ENCODE measurements at places on chromosomes 16 and 17.

- no peak for DNase-seq
Measured at GRCh38 chr17:51992864-51993416, 165.6 kb downstream of the CA10 start.

DNA sequence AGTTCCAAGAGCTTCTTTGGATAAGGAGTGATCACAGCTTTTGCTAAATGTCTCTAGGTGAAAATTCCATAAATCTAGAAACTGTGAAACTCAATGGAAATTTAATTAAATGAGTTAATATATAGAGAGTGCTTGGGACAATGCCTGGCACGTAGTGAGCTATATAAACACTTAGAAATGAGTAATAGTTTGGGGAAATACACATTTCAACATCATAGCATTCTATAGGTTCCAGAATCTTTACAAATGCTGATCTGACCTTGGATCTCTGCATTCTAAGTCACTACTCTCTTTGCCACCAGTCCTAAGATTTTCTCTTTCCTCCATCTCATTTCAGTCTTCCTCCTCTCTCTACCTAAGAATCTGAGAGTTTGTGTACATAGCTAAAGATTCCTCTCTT is 175.6 kb downstream of the SOX9 start:
- no peak for DNase-seq

GRCh38 chr17:57874058-57874419 is 24.2 kb upstream of the MRPS23 start:
- DNase-seq, result no peak

DNA sequence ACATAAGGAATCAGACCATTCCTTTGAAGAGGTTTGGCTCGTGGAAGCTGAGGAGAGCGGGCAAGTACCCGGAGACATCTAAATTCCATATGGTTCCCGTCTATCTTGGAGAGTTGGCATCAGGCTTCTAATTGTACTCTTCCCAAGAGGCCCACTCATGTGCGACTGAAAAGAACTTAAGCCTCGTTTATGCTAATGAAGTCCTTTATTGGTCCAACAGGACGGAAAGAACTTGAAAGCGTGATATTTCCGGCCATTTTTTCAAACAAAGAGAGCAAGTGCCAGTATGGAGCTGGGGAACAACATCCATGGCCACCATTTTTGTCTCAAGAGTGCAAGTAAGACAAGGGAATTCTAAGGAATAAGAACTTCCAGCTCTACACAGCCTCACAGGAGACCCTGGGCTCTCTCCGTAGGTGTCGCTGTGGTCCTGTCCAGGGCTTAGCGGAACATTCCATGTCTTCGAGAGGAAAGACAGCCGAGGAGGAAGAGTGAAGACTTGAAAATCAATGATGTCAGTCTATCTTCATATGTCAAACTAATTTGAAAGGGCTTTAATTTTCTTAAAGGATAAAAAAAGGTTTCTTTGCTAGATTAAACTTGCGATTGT is 566.0 kb upstream of the PSMD7 start:
- no peak for DNase-seq

DNA sequence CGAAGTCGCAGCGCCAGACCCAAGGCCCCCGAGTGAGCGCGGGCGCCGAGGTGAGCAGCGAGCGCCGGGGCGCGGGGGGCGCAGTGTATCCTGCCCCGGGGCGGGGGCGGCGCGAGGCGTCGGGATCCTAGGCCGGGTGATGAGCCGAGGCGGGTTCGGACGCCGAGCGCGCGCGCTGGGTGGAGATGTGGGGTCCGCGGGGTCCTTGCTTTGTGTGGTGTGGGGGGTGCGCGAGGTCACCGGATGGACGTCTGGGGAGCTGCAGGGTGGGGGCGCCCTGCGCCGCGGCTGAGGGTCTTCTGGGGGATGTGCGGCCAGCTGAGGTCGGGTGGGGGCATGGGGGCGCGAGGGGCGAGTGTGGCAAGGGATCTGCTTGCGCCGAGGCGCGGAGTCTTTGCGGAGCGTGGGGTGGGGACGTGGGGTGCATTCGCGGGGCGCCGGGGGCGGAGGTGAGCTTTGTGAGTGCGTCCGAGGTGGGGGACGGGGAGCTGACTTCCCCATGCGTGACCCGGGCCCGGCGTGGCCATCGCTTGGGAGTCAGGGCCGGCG is 560 bp downstream of the RAI1 start:
- DNase-seq, result peak; percentile 34

GRCh38 chr17:17935321-17936271 is 36.6 kb downstream of the TOM1L2 start:
- no peak for DNase-seq

DNA sequence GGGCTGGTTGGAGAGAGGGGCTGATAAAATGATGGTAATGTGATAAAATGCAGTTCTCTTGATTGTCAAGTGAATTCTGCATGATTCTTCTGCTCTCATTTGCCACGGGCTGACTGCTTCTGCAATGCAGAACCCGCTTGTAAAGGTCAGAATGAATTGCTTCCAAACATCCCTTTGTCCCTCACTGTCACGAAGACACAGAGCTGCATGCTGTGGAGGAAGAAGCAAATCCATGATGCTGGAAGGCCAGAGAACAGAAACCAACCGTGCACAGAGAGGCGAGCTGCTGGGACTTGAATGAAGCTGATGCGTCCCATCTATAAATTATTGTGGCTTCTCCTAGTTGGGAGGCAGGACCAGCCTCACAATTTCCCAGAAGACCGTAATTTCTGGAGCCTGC is 171.6 kb downstream of the PRKCB start:
- no peak for DNase-seq

DNA sequence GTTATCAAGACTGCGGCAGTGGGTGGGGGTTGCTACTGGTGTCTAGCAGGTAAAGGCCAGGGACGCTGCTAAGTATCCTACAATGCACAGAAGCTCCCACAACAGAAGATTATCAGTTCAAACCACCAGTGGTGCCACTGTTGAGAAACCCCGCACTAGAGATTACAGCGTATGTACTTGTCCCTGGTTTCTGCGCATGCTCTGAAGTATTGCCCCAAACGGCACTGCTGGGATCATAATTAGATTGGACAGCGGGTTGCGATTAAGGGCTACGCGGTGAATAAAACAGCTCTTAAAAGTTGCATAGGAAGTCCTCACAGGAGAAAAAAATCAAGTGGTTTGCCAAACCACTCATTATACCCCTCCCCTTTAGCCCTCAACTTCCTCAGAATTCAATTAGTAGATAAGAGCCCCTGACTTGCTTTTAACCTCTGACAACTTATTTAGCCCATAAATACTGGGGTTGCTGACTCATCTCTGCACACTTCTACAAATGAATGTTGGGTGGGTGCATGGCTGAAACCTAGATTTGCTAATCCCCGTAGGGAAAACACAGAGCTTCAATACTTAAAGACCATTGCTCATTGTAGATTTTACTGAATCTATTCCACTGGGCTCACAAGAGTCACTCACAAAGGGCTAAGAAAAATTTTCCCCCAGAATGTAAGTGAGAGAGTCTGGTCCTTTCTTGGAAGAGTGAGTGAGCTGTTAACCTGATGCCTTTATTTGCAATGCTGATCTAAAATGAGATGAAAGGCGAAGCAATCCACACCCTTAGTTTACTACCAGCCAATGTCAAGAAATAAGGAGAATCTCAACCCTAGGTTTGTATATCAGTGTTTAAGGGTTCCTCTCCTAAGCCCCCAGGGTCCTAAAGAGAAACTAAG is 91.8 kb downstream of the RGS9 start:
- no peak for DNase-seq

DNA sequence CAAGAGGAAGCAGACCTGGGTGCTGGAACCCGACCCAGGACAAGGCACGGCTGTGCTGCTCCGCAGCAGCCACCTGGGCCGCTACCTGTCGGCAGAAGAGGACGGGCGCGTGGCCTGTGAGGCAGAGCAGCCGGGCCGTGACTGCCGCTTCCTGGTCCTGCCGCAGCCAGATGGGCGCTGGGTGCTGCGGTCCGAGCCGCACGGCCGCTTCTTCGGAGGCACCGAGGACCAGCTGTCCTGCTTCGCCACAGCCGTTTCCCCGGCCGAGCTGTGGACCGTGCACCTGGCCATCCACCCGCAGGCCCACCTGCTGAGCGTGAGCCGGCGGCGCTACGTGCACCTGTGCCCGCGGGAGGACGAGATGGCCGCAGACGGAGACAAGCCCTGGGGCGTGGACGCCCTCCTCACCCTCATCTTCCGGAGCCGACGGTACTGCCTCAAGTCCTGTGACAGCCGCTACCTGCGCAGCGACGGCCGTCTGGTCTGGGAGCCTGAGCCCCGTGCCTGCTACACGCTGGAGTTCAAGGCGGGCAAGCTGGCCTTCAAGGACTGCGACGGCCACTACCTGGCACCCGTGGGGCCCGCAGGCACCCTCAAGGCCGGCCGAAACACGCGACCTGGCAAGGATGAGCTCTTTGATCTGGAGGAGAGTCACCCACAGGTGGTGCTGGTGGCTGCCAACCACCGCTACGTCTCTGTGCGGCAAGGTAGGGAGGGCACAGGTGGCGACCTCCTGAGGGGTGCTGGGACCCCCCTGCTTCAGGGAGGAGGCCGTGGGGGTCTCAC is 667 bp downstream of the FSCN2 start:
- DNase-seq, result no peak

- no peak for DNase-seq
Measured at GRCh38 chr17:65588181-65588808, 26.8 kb upstream of the AXIN2 start.

- no peak for DNase-seq
Measured at GRCh38 chr17:79831265-79832217, 7.7 kb downstream of the CBX4 start.

DNA sequence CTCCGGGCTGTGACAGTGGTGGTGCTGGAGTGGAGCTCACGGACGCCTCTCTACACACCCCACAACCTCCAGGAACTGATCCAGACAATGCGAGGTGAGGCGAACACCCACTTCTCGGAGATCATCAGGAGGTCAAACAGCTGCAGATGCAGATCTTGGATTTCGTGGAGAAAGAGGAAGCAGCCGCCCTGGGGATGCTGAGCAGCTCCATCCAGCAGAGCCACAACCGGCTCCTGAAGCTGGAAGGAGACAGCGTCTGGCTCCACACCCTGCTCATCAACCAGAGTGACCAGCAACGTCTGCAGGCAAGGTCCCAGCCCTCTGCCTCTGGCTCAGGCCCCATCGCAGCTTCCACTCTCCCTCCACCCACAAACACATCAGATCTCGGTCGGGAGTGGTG is 13.2 kb upstream of the SLC16A5 start:
- DNase-seq, result no peak

GRCh38 chr17:81370294-81370693 is 25.0 kb upstream of the BAHCC1 start:
- DNase-seq, result no peak

- DNase-seq, result no peak
Measured at GRCh38 chr16:14296663-14297062, 225.5 kb downstream of the MRTFB start.

DNA sequence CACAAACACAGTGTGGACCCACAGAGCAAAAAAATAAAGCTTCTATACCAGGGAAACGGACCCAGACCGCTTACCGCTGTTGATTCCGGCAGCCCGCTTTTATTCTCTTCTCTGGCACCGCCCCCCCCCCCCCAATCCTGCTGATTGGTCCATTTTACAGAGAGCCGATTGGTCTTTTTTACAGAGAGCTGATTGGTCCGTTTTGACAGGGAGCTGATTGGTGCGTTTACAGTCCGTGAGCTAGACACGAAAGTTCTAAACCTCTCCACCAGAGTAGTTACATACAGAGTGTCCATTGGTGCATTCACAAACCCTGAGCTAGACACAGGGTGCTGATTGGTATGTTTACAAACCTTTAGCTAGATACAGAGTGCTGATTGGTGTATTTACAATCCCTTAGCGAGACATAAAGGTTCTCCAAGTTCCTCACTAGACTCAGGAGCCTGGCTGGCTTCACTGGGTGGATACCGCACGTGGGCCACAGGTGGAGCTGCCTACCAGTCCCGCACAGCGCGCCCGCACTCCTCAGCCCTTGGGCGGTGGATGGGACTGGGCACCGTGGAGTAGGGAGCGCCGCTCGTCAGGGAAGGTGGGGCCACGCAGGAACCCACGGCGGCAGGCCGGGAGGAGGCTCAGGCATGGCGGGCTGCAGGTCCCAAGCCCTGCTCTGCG is 92.4 kb downstream of the HAPSTR1 start:
- no peak for DNase-seq

- DNase-seq, result no peak
Measured at GRCh38 chr16:78836802-78837491, 737.5 kb downstream of the WWOX start.

DNA sequence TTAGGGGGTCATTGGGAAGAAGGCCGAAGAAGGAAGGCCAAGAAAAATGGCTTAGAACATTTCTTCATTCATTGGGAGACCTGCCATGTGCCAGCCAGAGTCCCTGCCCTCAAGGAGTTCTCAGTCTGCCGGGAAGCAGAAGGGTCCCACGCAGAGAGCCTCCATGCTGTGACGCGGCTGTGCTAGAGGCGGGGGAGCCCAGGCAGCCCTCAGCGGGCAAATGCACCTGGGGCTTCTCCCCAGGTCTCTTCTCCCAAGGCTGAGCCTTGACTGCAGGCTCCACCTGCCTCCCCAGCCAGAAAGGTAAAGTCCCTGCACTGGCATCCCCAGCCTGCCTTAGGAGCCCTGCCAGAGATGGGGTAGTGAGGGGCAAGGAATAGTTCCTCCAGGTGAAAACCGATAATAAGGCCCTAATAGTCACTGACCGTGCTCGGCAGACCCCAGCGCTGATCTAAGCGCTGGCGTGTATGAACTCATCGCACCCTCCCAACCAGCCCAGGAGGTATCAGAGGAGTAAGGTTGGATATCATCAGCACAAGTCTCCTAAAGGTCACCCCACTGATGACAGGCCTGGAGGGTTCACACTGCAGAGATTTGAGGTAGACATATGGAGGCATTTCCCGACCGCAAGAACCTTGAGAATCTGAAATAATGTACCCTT is 6.0 kb upstream of the CDR2L start:
- no peak for DNase-seq

DNA sequence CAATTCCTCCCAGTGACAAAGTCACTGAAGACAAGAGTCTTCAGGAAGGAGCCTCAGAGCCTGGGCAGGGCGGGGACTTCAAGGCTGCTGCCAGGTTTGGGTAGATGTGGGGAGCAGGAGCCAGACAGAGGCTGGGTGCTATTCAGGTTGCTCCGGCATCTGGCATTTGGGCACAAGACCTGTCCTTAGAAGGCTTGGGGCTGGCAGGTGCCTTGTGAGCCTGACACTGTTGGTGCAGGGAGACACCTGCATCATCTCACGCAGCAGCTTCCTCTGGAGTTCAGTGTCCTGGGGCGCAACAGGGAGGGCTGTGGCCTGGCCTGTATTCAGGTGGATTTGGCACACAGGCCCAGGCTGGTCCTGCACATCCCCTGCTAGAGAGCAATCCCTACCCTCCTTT is 65.0 kb downstream of the MPRIP start:
- DNase-seq, result no peak

- no peak for DNase-seq
Measured at GRCh38 chr17:27862840-27863239, 30.3 kb downstream of the LYRM9 start.

- DNase-seq, result no peak
Measured at GRCh38 chr17:49610883-49611584, 35.4 kb downstream of the NXPH3 start.

DNA sequence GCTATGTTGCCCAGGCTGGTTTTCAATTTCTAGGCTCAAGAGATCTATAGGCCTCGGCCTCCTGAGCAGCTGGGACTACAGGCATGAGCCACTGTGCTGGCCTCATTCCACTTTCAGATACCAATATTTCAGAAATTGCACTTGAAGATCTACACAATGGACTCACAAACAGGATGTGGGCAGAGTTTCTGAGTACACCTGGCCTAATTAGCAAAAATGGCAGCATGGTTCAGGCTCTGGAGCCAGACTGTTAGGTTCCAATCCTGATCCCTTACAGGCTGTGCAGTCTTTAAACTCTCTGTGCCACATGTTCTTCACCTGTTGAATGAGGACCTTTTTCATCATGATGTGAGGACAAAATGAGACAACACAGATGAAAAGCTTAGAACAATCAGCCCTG is 32.2 kb downstream of the RNF157 start:
- DNase-seq, result no peak

GRCh38 chr17:4057731-4058130 is 85.1 kb downstream of the ZZEF1 start:
- no peak for DNase-seq
